ENCODE measurements at places on chromosomes 11 and 22. TPM values are rescaled to one million over a fixed set of nuclear protein-coding genes. Genes with fewer than 3 reads are reported as not detected.

GRCh38 chr22:44648821-44649565 lies 53.0 kb upstream of the PRR5 start:
- no peak for DNase-seq
- H3K4me1 ChIP-seq, result no peaks in the 10 kb centered on the region
- no peak overlapping the region for H3K4me3 ChIP-seq
- H3K27me3 ChIP-seq, result peaks cover 7% of the 10 kb centered on the region
- no peak overlapping the region for H3K27ac ChIP-seq

- no peaks in the 10 kb centered on the region for H3K27me3 ChIP-seq
- no peak overlapping the region for H3K4me3 ChIP-seq
- H3K27ac ChIP-seq, result no peak overlapping the region
- H3K36me3 ChIP-seq, result peaks cover 22% of the 10 kb centered on the region
Observed at GRCh38 chr22:46976598-46976997, 214.1 kb downstream of the TBC1D22A start.

DNA sequence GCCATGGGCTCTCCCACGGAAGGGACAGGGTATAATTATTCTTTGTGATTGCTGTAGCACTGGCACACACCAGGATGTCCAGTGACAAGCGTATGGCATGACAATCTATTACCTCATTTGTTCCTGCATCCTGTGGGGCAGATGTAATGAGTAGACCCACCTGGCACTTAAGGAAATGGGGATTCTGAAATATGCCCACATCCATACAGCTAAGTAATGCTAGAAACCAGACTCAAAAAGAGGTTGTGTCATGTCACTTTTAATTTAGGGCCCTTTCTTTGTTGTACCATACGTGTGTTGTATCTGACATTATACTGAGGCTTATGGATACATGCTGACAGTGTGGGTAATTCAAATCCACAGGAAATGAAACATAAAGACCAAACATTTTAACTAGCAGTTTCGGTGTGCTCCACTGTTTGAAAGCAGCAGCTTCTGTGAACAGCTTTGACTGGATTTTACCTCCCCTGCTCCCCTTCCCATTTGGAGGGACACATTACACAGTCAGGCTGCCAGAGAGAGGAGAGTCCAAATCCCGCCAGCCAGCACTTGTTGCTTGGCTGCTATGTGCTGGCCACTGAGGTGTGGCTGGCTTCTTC lies 21.2 kb downstream of the GRAMD1B start:
- peak overlapping the region; percentile 82 for H3K27ac ChIP-seq
- DNase-seq, result no peak
- H3K4me3 ChIP-seq, result peak overlapping the region; percentile 36
- no peaks in the 10 kb centered on the region for H3K27me3 ChIP-seq
- peaks cover 20% of the 10 kb centered on the region for H3K36me3 ChIP-seq
- H3K4me1 ChIP-seq, result peaks cover 74% of the 10 kb centered on the region

DNA sequence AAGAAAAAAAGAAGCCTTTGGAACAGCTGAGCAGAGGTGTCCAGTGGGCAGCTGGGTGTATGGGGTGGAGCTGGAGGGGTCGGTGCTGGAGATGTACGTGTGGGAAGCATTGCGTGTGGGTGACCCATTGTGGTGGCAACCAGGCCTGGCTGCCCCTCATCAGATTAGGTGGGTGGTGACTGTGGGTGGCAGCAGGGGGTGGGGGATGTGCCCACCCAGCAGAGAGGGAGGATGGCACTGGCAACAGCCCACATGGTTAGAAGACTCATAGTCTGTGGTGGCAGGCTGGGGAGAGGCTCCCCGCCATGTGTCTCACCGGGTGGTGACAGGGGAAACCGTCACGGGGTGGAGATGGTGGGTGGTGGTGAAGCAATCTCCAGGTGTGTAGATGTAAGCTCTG lies 27.6 kb downstream of the TP53I11 start:
- H3K27ac ChIP-seq, result no peak overlapping the region
- H3K4me1 ChIP-seq, result no peaks in the 10 kb centered on the region
- DNase-seq, result no peak
- no peak overlapping the region for H3K4me3 ChIP-seq
- no peaks in the 10 kb centered on the region for H3K27me3 ChIP-seq
- no peaks in the 10 kb centered on the region for H3K36me3 ChIP-seq

DNA sequence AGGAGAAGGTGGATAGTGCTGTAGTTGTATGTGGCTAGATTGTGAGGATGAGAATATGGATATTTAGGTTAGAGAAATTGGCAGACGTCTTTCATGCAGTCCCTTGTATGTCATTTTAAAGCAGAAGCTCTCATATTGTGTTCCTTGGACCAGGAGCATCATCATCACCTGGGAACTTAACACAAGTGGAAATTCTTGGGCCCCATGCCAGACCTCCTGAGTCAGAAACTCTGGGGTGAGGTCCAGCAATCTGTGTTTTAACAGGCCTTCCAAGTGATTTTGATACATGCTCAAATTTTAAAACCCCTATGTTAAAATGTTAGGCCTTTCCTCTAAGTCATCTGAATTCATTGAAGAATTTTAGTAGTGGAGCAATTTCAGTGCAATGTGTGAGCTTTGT lies 34.8 kb downstream of the JHY start:
- no peaks in the 10 kb centered on the region for H3K4me1 ChIP-seq
- H3K27ac ChIP-seq, result no peak overlapping the region
- no peaks in the 10 kb centered on the region for H3K36me3 ChIP-seq
- H3K27me3 ChIP-seq, result no peaks in the 10 kb centered on the region
- no peak overlapping the region for H3K4me3 ChIP-seq

DNA sequence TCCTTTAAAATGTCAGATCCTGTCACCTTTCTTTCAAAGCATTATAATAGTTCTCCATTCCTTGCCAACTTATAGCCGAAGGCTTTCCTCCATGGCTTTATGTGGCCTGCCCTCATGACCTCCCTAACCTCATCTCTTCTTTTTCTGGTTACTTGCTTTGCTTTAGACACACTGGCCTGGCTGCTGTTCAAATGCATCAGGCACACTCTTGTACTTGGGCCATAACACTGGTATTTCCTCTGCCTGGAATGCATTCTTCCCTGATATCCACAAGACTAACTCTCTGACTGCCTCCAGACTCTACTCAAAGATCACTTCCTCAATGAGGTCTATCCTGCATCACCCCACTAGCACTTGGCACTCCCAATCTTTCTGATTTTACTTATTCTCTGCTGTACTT lies 710.3 kb downstream of the KCNA4 start:
- H3K4me3 ChIP-seq, result no peak overlapping the region
- H3K36me3 ChIP-seq, result no peaks in the 10 kb centered on the region
- no peaks in the 10 kb centered on the region for H3K27me3 ChIP-seq
- no peaks in the 10 kb centered on the region for H3K4me1 ChIP-seq
- no peak overlapping the region for H3K27ac ChIP-seq
- no peak for DNase-seq

GRCh38 chr11:64516226-64516625 lies 74.8 kb upstream of the SLC22A12 start:
- no peak overlapping the region for H3K27ac ChIP-seq
- DNase-seq, result peak; percentile 53
- H3K27me3 ChIP-seq, result peaks cover 19% of the 10 kb centered on the region
- no peak overlapping the region for H3K4me3 ChIP-seq

The POU2AF2 gene
- not detected for total RNA-seq
